ENCODE measurements at places on chromosomes 5 and 9. TPM values are rescaled to one million over a fixed set of nuclear protein-coding genes. Genes with fewer than 3 reads are reported as not detected.

GRCh38 chr9:114774524-114774923 is 31.3 kb downstream of the TNFSF15 start:
- DNase-seq, result no peak

DNA sequence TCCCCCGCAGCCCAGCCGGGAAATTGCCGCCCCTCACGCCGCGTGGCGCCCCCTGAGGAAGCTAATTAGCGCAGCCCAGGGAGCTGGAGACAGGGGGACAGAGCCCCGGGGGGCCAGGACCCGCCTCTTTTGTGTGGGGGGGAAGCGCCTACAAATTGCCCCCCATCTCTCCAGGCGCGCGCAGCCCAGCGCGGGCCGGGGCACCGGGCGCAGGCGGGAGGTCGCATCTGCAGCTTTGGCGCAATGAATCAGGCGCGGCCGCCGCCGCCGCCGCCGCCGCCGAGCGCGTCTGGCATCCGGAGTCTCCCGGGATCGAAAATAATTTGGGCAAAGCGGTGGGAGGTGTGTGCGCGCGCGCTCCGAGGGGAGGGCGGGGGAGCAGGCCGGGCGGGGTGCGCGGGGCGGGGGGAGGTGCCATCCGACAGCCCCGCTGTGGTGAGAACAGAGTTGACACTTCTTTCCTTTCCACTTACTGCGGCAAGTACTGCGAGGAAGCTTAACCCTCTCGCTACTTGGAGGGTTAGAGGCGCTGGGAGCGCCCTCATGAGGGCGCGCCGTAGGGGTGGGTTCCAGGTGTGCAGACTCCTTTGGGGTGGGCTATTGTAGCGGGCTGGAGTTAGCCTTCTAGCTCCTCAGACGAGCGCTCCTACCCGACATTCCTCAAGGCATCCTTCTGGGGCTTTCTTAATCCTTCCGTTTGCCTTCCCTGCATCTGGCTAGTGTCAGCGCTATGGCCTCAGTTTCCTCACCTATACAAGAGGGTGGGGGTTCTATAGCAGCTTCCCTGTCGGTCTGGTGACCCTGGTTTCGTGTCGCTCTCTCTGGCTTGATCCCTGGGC is 63.1 kb downstream of the CXXC5 start:
- no peak for DNase-seq

DNA sequence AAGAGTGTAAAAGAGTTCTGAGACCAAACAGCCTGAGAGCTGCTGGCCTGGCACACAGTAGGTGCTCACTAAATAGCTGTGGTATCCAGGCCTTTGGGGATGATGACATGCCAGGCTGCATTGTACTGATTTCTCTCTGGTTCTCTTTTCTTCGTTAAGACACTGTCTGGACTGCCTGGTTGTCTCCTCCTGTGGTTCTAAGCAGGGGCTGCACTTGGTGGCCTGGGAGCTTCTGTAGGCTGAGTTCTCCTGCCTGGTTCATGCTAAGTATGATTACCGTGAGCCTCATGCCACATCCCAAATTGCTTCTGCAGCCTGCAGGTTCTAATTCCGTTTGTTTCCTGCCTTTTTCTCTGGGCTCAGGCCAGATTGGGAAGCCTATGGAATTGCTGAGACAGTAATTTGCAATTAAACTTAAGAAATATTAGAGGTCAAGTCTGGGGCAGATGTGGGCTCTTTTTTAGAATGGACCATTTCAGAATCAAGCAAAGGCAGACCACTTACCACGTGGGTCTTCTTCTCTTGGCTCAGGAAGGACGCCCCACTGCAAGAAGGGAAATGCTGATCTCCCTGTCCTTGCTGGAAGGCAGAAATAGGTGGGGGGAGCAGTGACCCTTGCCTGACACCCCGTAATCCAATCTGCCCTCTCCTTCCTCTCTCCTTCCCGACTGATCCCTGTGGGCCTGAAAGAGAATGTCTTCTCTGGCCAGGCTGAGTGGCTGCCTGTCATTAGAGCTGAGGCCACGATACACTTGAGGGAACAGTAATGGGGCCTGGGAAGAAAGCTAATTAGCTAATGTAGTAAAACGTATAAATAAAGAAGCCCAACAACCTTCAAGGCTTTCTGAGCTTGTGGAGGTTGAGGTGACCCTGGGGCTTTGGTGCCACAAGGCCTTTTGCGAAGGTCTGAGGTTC is 21.9 kb upstream of the BOD1 start:
- DNase-seq, result no peak

Gene AQP3
- polyA plus RNA-seq, result 0.40 TPM

Gene IRX4
- polyA plus RNA-seq, result not detected

Gene ARID3C
- polyA plus RNA-seq, result not detected

Measured in BJ (cell line).